Activated T-cell treated with anti-CD3 and anti-CD28 coated beads, Interleukin-2, amount 50 U/mL, for 48 hours (primary cell): ENCODE measurements at places on chromosomes 12 and 14.

DNA sequence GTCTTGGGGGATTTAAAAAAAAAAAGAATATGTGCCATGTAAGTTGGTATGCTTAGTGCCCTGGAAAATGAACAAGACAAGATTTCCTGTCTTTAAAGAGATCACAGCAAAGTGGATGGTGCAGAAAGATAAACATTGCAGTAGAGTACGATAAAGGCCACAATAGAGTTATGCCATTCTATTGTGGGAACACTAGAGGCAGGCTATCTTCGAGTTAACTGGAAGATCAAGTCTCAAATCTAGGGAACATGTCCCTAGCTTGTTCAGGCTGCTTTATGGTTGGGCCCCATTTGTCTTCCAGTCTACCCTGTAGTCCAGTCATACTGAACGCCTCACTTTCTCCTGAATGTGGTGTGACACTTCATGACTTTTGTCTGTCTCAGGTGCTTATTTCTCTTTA lies 18.7 kb upstream of the CCT2 start:
- DNase-seq = no peak

DNA sequence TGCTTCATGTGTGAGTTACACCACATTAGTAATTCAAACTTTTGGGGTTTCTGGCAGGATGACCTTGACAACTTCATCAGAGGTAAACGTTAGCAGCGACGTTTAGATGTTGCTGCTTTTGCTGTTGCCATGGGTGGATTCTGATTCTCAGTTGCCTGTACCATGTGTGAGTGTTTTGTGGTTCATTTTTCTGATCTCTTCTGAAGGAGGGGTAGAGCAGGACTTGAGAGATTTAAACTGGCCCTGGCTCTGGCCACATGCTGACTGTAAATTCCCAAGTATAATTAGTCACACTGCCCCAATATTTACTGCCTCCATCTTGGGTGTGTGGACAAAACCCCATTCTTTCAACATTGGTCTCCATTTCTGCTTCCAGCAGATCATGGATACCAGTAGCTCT lies 110.4 kb downstream of the ETV6 start:
- no peak for DNase-seq

DNA sequence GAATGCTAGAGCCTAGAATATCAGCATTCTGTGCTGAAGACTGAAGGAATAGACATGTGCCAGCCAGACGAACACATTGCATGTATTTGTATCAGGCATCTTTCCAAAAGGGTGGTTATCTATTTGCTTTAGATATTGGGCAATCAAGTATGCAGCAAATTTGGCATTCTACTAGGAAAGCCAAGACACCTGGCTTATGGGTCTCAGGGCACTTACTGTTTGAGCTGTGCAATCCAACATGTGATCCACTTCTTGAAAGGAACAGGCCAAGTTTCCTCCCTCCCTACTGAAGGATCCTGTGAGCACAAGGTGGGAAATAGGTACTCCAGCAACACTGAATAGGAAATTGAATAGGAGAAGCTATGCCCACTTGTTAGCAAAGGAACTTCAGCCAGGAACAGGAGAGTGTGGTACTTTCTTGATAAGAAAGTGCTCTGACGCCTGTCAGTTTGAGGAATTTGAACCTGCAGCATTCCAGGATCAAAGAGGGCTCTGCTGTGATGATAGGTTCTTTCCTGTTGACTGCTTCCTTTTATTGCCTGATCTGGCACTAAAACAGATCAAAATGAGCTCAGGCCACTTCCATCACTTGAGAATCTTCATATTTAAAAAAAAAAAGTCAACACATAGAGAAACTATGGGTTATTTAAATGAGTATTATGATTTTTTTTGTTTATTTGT lies 20.6 kb downstream of the OR6S1 start:
- no peak for DNase-seq

GRCh38 chr14:104195878-104196277 lies 57.5 kb downstream of the KIF26A start:
- DNase-seq = no peak

DNA sequence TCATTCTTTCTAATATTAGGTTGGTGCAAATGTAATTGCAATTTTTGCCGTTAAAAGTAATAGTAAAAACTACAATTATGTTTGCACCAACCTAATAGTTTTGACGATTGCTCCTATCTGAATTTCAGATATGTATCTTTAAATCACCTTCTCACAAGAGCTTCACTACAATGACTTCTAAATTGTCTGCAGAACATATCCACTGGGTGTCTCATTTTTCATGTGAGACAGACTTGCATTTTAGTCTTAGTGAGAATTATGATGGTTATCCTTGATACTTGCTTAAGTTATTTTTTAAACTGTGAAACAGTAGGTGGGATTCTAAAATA lies 84.6 kb downstream of the ITPR2 start:
- DNase-seq = no peak

GRCh38 chr12:5498076-5498475 lies 66.2 kb downstream of the NTF3 start:
- DNase-seq = no peak

DNA sequence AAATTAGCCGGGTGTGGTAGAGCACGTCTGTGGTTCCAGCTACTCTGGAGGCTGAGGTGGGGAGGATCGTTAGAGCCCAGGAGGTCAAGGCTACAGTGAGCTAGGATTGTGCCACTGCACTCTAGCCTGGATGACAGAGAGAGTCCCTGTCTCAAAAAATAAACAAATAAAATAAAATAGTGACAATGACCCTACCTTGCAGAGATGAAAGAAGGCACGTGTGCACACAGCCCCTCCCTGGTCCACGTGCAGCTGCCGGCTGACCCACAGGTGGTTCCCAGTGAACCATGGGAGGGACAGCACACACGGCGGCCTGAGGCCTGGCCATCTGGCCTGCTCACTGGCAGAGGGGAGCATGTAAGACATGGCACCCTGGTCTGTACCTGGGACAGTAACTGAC lies 4.7 kb downstream of the HHIPL1 start:
- DNase-seq = no peak

DNA sequence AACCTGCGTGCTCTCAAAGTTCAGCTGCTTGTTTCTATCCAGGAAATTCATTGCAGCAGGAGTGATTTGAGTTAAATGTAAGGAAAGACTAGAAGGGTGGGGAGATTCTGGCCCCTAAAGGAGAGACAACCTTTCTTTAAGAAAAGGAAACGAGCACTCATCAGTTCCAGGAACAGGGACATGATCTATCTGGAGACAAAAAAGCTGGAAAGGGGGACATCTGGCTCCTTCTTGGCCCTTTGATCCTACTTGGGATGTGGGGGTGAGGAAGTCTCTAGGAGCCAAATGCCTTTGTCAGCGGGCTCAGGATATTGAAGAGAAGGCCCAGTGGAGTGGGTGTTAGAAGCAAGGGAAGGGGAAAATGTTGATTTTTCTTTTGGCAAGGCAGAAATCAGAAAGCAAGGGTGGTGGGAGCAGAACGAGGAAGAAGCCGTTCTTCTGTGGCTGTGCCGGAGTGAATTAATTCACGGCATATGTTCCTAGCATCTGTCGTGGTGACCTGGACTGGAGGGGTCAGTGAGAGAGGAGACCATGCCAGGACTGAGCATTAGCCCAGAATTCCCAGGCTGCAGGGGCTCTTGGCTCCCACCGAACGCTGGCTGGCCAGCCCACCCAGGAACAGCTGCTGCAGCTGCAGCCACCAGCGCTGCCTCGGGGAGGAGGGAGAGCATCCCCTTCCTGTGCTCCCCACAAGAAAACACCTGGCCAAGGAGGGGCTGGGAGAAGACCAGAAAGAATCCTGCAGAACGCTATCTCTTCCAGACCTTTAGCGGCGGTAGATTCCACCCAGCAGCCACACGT lies 62.8 kb upstream of the GPATCH2L start:
- no peak for DNase-seq

- no peak for DNase-seq
Measured at GRCh38 chr12:68521321-68521839, 89.3 kb upstream of the RAP1B start.

- DNase-seq = no peak
Measured at GRCh38 chr14:46902837-46903236, 251.3 kb upstream of the RPL10L start.

DNA sequence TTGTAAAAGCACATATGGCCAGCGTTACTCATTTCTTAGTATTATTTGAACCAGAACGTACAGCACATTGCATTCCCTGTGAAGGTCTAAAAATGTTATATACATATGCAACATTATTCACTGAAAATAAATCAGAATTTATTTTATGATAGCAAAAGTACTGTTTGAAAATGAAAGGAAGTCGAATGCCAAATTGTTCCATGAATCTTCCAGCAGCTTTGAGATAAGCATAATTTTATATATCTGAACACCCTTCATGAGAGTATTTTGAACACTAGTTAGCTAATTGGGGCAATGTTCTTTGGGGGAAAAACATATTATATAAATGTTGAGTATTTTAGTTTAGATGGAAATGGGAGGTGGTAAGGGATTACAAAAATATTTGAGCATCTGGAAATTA lies 300.7 kb upstream of the SYT1 start:
- no peak for DNase-seq

GRCh38 chr12:82099216-82099615 lies 259.0 kb downstream of the CCDC59 start:
- DNase-seq = no peak

DNA sequence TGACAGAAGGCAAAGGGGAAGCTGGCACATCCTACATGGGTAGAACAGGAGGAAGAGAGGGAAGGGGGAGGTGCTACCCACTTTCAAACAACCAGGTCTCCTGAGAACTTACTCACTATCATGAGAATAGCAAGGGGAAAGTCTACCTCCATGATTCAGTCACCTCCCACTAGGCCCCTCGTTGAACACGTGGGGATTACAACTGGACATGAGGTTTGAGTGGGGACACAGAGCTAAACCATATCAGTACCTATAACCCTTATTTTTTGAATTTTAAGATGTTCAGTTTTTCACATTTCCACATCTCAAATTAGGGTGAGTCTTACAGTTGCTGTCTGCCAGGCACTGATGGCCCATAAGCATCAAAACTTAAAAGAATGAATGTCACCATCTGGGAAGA lies 80.2 kb upstream of the ST8SIA1 start:
- no peak for DNase-seq

DNA sequence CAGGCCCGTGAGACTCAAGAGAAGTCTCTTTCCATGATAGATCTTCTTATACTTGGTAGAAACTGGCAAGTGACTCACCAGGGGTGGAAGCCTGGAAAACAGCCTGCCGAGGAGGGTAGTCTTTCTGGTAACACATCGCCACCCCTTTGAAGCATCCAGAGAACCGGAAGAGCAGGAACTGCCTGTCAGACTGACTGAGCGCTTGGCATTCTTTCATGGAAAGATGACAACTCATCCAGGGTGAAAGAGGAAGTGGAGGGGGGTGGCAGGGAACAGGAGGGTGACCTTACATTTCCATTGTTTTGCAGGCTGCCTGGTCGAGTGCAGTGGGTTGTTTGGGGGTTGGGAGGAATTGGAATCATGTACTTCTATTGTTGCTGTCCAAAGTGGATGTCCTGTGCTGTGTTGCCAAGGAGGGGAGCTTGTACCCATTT lies 34.5 kb downstream of the PRKCH start:
- peak; percentile 66 for DNase-seq

DNA sequence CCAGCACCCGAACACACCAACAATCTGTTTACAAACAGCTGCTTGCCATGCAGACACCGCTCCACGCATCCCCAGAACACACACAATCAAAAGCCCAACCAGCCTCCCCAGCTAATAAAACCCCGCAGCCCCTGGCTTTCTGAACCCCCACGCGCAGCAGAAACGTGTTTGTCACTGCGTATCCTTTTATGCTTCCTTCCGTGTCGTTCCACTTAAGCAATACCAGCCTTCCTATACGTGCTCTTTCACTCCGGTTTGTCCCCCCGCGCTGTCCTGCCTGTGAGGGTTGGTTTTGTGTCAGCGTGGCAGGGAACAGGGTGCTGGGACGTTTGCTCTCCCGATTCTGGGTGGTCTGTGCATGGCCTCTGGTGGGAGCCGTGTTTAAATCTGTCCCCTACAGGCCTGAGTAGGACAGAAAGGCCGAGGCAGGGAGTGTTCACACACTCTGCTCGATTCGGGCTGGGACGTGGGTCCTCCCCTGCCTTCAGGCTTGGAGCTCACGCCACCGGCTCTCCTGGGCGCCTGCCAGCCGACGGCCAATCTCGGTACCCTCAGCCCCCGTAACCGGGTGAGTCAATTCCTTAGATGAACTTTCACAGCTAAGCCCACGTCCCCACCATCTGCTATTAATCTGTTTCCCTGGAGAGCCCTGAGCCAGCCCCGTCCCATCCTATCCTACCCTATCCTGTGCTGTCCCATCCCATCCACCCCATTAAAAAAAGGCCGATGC lies 60.0 kb downstream of the NOC4L start:
- no peak for DNase-seq

GRCh38 chr12:52903285-52903854 lies 1.5 kb downstream of the KRT8 start:
- DNase-seq = peak; percentile 73

- no peak for DNase-seq
Measured at GRCh38 chr12:65605019-65605418, 219.3 kb upstream of the HMGA2 start.

DNA sequence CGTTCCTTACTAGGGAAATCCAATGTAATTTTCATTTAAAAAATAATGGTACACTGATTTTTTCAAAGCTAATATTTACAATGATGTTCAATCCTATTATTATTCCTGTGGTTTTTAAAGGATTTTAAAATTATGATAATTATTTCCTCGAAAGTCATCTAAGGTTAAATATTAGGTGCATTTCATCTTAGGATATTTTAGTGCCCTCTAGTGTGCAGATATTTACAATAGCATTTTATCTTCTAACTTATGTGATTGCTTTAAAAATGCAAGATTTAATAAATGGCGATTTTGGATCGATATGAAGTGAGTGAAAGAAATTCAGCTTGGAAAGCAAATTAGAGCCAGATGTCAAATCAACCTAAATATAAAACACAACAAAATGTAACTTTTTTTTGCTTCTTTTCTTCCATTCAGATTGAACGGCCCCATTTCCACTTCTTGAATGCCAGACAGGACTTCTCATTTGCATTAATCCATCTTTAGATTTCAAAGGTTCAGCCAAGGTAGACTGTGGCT lies 293.5 kb downstream of the SLC6A15 start:
- no peak for DNase-seq

DNA sequence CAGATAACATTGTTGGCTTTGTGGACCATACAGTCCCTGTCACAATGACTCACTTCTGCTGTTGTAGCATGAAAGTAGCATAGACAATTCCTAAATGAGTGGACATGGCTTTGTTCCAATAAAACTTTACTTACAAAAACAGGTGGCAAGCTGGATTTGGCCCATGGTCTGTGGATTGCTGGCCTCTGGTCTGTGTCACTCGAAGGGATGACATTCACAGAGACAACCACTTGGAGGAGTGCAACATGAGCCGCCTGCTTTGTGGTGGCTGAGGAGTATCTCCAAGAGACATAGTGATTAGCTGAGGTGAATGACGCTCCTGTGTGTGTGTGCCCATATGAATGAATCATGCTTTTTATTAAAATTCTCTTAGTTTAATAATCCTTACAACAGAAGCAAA lies 81.3 kb upstream of the NRXN3 start:
- no peak for DNase-seq

- no peak for DNase-seq
Measured at GRCh38 chr12:96208346-96208745, 14.2 kb downstream of the ELK3 start.
